Stimulated activated CD8-positive, alpha-beta memory T cell treated with anti-CD3 and anti-CD28 coated beads, Interleukin-15, amount 100 ng/mL, for 1 hour (primary cell): ENCODE measurements at places on chromosomes 4 and X.
A peak's percentile ranks its signal among the peaks of the same experiment; 100 is the strongest.

- DNase-seq, result no peak
Measured at GRCh38 chr4:98838977-98839618, 89.8 kb downstream of the EIF4E start.

- DNase-seq, result no peak
Measured at GRCh38 chr4:166827167-166827566, 407.1 kb downstream of the SPOCK3 start.

GRCh38 chrX:40248822-40249221 lies 151.1 kb upstream of the BCOR start:
- no peak for DNase-seq

DNA sequence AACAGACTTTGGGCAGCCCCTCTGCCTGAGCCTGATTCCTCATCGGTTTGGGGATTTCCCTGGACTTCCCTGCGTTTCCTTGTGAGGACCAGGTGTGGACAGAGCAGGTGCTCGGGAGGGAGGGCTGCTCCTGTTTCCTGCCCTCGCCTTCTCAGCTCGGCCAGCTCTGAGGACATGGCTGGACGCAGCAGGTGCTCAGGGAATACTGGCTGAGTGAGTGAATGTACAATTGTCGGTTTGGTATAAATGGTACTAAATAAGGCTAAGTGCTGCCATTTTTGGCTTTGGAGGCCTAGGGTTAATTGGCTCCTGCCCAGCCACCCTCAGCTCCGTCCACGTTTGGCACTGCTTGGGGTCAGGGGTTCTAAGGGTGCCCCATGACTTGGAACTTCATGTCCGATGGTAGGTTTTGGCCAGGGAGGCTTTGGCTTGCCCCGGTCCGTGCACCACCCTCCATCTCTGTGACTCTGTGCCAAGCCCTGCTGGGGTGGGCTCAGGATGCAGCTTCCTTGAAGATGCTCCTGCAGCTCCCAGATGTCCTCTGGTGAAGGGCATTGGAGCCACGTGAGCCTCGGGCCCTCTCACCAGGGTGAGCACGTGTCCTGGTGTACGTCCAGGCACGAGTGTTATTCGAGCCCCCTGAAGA lies 45.0 kb upstream of the NKX1-1 start:
- DNase-seq, result no peak

DNA sequence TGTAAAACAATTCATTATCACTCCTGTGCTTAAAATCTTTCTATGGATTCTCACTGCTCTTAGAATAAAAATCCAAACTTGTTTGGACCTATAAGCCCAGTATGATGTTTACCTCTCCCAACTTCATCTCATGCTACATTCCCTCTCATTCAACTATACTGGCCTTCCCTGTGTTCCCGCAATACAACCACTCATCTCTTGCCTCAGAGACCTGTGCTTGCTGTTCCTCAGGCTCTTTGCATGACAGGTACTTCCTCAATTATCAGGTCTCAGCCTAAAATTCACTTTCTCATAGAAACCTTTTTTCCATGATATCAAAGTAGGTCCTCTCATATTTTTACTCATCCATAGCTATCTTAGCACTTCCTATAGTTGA lies 71.7 kb downstream of the ENOX2 start:
- no peak for DNase-seq

- DNase-seq, result no peak
Measured at GRCh38 chr4:152708361-152708760, 28.6 kb upstream of the TMEM154 start.

GRCh38 chrX:40504801-40505605 lies 75.8 kb upstream of the ATP6AP2 start:
- DNase-seq, result no peak

DNA sequence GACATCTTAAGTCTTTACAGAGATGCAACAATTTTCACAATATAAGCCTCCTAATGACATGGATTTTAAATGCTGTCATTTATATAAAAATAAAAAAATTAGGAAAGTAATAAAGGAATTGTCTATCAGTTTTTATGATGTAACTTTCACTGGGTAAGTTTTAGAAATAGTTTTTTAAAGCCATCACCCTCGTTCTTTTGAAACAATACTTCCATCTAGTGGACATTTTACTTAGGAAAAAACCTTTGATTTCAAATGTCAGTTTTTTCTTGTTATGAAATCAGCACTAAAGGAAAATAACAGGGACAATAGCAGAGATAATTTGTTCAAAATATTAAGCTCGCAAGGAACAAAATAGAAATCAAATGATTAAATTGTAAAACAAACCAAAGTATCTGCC lies 24.3 kb upstream of the NDNF start:
- DNase-seq, result no peak

- no peak for DNase-seq
Measured at GRCh38 chr4:854356-854755, 28.4 kb upstream of the CPLX1 start.

- DNase-seq, result no peak
Measured at GRCh38 chr4:113637363-113637762, 124.2 kb downstream of the CAMK2D start.

GRCh38 chr4:40466789-40467188 lies 131.7 kb downstream of the CHRNA9 start:
- DNase-seq, result no peak

GRCh38 chrX:71606536-71607216 lies 11.6 kb downstream of the CXCR3 start:
- DNase-seq, result no peak

- peak; percentile 0 for DNase-seq
Measured at GRCh38 chrX:104343428-104344129, 88.8 kb upstream of the ESX1 start.

- DNase-seq, result no peak
Measured at GRCh38 chr4:53228036-53228435, 137.8 kb downstream of the SCFD2 start.

GRCh38 chr4:128725405-128726055 lies 84.0 kb upstream of the JADE1 start:
- DNase-seq, result no peak

DNA sequence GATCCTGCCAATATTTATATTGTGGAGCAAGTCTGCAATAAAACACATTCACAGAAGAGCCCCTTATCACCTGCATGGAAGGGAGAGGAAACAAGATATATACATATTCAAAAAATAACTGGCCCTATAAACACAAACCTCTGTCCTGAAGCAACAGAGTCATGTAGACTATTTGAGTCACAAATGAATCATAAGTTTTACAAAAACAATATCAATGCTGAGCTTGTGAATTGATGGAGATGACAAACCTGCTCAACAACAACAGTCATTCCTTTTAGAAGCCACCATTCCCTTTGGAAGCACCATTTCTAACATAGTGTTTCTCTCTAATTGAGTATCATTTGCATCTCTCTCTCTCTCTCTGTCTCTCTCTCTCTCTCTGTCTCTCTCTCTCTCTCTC lies 313.9 kb downstream of the MID1IP1 start:
- DNase-seq, result no peak

DNA sequence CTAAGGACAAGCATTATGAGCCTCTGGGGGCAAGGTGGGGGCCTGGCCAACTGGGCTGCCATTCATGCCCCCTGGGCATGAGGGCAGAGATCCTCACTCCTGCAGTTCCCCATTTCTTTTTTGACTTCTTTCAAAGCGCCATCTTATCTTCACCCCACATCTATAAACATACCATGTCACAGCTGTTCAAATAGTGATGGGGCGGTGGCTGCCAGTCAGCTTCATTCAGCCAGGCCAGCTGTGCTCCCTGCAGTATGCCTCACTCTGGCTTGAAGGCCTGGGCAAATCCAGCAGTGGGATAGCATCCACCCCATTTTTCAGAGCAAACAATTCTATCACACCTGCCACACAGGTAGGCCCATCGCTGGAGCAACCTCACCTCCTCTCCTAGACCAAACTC lies 85.5 kb downstream of the NHSL2 start:
- DNase-seq, result no peak

DNA sequence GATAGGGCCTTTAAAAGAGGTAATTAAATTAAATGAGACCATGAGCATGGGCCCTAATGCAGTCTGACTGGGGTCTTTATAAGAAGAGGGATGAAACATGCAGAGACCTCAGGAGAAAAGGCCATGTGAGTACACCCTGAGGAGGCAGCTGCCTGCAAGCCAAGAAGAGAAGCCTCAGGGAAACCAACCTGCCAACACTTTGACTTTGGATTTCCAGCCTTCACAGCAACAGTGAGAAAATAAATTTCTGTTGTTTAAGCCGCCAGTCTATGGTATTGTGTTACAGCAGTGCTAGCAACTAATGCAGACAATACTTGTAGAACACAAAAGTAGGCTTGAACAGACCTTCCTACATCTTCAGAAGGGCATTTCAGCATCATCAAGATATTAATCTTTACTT lies 52.3 kb downstream of the SMAD1 start:
- DNase-seq, result no peak

DNA sequence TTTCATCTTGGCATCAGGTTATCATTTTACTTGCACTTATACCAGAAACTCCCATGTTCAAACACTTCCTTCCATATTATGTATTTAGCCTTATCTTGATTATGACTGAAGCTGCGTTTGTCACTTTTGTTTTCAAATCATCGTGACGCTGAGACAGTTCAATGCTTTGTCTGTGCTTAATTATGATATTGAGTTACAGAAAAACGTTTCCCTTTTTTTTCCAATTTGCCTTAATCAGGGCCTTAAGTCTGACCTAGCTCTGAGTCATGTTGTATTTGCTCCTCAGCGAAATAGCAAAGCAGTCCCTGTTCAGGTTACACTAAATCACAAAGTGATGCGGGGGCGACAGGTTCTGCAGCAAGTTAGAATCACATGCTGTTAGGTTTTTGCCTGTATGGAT lies 254.7 kb downstream of the AFF2 start:
- DNase-seq, result no peak

GRCh38 chr4:89351201-89351600 lies 43.6 kb upstream of the GPRIN3 start:
- DNase-seq, result no peak

GRCh38 chr4:22129454-22130029 lies 181.0 kb upstream of the KCNIP4 start:
- DNase-seq, result no peak

GRCh38 chrX:11781734-11782370 lies 23.8 kb downstream of the MSL3 start:
- DNase-seq, result no peak

DNA sequence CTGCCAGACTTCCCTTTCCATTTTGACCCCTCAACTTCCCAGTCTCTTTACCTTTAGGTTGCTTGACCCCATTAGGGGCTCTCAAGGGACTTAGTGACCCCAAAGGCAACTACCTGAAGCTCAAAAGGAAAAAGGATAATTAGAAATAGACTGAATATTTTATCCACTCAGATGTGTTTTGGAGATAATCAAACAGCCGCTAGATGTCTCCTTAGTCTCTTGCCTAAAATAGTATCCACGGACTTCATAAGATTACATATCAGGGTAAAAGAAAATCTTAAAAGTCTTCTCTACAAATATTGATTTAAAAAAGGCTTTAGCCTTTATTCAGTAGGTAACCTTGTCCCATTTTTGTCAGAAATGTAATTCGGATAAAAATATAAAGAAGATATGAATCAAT lies 21.0 kb upstream of the RHOXF2 start:
- no peak for DNase-seq

DNA sequence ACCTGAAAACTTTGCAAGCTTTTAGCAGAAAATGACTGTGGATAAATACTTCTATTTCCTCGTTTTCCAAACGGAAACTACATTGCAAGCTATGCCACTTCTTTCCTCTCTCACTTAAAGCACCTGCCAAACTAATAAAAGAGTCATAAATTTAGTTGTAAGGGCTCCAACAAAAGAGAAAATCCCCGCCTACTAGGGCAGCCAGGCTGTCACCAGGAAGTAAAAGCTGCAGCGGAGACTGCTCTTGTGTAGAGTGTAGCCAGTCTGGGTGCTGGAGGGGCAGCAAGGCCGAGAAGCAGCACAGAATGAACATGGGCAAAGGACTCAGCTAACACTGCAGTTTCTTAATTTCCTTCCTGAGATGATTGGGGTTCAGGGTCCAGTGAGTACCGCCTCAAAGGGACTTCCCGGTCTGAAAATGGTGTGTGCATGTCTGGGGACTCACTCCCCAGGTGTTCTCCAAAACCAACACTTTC lies 89.3 kb upstream of the MAML3 start:
- no peak for DNase-seq

DNA sequence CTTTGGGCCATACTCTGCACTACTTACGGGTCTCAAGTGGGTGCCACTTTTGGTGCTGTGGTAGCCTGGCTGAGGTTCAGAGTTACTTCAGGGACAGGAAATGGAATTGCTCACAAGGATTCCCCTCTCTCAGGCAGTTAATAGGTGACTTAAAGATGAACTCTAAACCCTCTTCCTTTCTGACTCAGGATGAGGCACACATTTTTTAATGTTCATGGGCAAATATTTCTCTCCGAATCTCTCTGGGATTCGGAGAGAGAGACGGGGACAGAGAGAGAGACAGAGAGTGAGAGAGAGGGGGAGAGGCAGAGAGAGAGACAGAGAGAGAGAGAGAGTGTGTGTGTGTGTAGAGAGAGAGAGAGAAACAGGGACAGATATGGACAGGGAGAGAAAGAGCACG lies 79.8 kb downstream of the NYX start:
- no peak for DNase-seq

GRCh38 chrX:43703211-43703791 lies 47.2 kb downstream of the MAOA start:
- no peak for DNase-seq

- no peak for DNase-seq
Measured at GRCh38 chr4:174225349-174226049, 58.0 kb downstream of the FBXO8 start.

DNA sequence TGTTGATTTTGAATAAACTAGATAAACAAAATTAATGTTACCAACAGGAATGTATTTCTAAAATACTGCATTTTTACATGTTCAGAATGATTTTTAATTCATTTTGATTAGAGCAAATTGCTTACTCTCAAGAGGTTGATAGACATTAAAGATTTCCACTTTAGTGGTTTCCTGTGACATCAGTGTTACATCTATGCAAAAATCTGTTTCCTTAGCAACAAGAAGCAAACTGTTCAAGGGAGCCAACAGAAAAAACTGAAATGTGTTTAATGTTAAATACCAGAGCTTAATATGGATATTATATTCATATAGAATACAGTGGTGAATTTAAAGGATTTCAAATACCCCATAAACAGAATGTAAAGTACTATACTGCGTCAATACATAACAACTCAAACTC lies 277.8 kb downstream of the GABRG1 start:
- no peak for DNase-seq
